NCI-H2171 treated with DMSO at 0.1 percent for 48 hours (cell line): ENCODE measurements at places on chromosomes 5 and 9.

DNA sequence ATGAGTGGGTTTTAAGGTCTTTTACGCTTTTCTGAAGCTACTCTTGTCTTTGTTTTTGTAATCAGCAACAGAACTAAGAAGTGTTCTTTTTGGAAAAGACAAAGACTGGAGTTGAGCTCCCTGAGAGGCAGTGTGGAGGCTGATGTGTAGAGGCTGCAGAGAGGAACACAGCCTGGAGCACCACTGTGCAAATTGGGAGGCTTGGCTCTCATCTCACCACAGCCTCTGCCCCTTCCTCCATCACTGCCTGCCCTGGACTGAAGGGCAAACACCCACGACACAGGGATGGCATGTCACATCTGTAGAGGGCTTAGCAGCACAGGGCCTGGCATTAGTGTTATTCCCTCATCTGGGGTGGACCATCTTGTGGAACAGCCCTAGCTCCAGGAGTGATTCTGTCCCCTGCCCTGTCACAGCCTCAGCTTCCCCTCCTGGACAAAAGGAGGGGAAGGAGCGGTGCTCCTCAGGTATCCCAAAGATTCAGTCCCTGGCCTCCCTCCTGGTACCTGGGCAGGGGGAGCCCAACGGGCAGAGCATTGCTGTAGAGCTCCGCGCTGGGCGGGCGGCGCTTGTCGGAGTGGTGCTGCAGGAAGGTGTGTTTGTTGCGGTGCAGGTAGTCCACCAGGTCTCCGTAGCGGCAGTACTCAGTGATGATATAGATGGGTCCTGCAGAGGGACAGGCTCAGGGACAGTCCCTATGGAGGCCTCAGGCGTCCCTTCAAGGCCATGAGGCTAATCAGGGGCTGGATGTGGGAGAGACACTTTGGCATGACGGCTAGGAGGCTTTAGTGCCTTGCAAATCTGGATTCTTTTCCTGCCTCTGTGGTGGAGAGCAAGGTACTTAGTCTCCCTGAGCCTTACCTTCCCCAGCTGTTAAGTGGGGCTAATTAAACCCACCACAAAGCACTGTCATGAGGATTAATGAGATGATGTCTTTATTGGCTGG, 32.8 kb downstream of the PDGFRB start:
- no peak for DNase-seq

DNA sequence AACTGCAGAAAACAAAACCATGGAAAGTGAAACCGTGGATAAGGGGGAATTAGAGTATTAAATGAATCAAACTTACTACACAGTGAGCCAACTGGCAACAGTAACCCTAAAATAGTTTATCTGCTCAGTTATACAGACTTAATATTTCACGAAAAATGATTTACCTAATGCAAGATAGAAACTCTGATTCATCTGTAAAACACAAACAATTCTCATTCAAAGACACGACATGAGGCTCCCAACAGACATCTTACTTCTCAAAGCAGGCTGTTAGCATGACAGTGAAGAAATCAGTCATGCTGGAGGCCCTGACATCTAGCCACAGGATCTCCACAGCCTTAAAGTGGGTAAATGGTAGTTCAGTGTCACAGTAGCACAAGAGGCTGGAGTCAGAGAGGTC, 131.2 kb downstream of the FBN2 start:
- no peak for DNase-seq

DNA sequence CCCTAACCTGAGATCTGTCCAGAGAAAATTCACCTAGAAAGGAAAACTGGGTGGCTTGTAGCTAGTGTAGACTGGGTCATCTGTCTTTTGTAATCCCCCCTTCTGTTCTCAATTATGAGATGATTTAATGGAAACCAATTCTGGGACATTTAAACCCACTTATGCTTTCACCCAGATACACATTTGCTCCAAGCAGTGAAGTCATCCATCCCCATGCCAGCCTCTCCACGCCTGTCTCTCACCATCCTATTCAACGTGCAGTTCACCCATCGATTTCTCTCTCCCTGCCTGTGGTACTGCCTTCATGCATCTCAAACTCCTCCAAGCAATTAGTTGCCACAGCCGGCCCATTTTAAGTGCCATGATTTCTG, 1.8 kb downstream of the PHF19 start:
- no peak for DNase-seq

DNA sequence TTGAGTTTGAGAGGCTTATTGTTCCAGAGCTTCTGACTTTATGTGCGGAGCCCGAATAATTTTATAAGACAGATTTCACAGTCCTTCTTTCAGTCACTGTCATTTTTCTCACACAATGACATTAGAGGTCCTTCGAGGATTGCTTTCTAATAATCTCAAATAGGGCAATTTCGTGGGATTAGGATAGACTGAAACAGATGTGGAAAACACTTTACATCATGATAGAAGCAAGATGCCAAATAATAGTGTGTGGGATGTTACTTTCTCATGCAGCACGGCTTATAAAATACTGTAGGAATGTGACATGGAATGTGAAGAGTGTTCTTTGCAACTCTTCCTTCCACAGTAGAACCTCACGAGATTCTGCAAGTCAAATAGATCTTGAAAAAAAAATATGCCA, 451.3 kb downstream of the SEMA5A start:
- no peak for DNase-seq

DNA sequence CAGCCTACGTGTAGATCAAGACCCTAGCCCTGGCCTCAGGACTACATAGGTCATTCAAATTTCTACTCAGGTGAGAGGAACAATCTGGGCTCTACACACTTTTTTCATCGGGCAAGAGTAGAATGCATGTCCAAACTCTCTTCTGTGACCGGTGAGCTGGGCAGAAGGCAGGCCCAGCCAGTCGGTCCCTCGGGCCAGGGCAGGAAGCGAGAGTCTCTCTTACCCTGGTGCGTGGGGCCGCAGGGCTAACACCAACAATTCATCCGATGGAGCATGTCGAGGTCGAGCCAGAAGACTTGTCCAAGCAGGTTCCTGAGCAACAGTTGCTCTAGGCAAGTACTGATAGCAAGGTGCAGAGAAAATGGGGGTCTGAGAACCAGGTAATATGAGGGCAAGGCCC, 88.5 kb downstream of the KLHL3 start:
- no peak for DNase-seq

DNA sequence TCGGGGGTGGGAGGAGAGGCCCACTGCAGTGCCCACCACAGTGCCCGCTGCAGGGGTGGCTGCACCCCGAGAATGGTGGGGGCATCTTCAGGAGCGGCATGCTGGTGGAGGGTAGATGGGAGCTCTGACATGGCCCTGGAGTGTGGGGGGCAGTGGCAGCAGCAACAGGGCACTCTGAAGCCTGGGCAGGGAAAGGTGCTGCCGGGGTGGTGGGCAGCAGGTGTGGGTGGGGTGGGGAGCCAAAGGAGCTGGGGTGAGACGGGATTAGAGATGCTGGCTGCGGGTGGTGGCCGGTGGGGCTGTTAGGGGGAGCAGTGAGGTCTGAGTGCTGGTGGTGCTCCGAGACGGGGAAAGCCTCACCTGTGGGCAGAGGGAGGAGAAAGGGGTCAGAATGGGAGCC, 18.0 kb downstream of the FAM193B start:
- no peak for DNase-seq

DNA sequence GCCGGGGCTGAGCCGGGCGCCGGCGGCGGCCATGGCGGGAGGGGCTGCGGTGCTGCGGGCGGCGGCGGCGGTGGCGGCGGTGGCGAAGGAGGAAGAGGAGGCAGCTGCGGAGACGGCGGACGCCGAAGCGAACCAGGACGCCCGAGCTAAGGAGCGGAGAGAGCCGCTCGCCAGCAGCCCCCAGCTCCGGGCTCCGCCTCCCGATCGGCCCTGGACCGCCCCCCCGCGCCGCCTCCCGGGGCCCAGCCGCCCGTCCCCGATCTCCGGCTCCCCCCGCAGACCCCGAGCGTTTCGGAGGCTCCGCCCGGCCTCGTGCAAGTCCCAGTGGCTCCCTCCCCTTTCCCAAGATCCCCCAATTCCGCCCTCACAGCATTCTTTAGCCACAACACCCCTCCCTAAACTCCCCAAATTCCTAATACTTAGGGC, at the start of gene ASTN2:
TSS of gene ASTN2 (minus strand) at position 152 of the 426 bp plus-strand sequence. CDS start at position 33, 119 bp downstream.
- peak; percentile 48 for DNase-seq

DNA sequence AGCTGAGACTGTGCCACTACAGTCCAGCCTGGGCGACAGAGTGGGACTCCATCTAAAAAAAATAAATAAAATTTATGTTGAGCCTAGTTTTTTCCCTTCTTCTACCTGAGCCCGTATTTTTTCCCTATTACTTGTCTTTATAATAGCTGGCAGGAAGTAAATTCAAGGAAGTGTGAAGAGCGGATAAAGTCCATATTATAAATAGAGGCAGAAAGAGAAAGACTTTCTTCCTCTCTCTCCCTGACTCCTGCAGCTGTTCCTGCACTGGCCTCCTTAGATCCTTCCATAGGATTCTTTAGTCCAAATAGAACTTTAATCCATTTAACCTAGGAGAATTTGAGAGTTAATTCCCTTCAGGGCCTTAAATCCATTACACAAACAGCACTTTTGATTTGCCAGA, 10.3 kb upstream of the ERBIN start:
- DNase-seq = no peak

DNA sequence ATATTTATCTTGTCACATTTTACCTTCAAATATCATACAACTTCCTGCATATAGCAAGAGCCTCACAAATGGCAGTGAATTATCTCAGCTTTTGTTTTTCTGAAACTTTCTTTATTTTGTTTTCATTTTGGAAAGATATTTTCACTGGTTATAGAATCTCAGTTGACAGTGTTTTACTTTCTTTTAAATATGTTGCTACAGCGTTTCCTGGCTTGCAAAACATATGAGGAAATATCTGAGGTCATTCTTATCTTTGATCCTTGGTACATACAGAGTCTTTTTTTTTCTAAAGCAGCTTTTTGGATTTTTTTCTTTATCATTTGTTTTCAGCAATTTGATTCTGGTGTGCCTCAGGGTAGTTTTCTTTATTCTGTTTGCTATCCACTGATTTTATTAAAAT, 77.6 kb upstream of the CEP78 start:
- no peak for DNase-seq

- DNase-seq = no peak
Measured at GRCh38 chr9:114462791-114463190, 42.5 kb downstream of the WHRN start.
